ENCODE measurements at places on chromosomes 1 and 21.

DNA sequence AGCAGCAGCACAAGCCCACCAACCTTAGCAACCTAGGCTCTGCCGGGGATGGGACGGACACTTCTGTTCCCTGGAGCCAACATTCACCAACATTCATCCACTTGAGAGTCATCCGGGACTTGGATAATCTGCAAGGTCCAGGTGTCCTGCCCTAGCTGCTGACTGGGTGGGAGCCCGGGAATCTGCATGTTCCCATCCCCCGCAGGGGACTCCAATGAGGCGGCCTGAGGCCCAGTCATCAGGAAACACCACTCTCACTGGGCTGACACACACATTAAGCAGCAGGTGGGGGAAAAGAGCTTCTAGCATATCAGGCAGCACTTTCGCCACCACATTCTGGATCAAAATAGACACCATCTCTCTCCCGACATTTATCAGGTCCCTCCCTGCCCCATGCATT is 38.4 kb upstream of the CCSAP start:
- DNase-seq = no peak

GRCh38 chr1:19942657-19943056 is 19.2 kb upstream of the PLA2G2E start:
- no peak for DNase-seq

DNA sequence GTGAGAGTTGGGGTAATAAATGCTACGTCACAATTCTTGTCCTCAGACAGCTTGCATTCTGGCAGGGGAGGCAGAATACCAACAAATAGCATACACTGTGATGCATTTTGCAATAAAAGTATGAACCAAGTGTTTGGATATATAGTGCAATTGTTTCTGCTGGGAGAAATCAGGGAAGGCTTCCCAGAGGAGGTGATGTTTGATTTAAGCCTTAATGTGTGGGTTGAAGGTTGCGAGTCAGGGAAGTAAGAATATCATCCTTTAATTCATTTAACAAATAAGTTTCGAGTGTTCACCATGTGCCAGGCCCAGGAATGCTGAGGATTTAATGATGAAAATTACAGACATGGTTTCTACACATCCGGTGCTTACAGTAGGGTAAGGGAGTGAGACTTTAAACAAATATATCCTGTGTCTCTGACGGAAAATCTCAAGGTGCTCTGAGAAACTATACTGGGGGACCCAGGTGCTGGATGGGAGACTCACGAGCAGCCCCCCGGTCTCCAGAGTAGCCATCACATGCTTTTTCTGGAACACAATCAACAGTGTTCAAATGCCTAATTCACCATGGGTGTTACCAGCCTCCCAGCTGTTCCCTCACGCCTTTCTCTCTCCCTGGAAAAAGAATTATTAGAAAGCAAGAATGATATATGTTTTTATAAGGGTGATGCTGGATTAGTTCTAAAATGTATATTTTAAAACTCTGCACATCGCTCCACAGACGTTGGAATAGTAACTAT is 31.7 kb downstream of the RASSF5 start:
- no peak for DNase-seq

- no peak for DNase-seq
Measured at GRCh38 chr1:152159144-152159543, at the start of gene RPTN. TSS of gene RPTN (minus strand) at chr1:152159228. CDS start at chr1:152157889, 1,339 bp downstream.

All from suppressor macrophage treated with lipopolysaccharide for 4 hours (primary cell).